ENCODE measurements at places on chromosomes 7 and 10.

GRCh38 chr7:104005197-104005596 lies 15.7 kb upstream of the RELN start:
- DNase-seq = peak; percentile 11

DNA sequence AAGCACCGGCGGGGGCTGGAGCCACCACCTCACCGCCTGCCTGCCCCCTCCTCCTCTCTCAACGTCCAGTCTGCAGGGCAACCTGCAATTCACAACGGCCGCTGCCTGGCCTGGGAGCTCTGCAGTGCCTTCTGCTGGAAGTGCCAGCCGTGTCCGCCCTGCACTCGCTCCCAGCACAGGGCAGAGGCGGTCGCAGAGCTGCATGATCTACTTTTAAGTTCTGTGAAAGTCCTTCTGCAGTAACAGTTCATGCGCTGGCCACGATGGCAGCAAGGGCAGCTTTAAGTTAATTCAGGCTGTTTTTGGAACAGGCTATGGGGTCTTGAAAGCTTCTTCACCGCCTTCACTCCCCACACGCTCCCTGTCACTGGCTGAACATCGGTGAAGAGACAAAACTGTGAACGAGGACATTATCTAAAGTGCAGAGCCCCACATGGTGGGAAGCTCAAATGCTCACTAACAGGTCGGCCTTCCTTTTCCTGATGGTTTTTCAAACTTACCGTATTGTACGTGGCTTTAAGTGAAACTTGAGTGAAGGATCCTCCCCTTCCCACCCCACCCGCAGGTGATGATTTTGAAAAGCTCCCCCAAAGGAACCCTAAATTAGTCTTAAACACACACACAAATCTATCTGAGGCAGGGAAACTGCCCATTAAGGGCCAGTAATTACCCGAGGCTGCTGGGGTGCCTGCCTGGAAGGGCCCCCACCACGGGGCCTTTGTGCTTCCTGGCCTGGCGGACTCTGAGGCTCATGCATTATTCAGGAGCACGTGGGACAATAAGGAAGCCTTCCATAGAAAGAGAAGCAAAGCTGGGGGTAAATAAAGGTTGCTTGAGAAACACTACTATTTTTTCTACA lies 504.3 kb downstream of the DNAJB6 start:
- no peak for DNase-seq

DNA sequence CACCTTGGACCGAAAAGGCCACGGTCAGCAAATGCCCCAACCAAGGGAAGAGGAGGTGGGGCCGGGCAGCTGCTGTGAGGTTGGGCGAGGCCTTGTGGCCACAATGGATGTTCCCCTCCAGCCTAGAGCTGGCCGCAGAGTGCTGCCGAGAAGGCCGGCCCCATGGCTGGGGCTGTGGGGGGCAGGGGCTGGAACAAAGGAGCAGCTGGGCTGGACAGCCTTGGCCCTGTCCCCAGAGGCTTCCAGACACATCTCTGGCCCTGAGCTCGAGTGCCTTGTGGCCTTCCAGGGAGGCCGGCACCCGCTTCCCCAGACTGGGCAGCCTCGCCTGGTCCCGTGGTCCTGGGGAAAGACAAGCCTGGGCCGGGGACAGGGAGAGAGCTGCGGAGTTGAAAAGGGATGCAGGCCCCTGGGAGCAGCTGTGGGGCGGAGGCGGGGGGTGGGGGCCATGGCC lies 88.0 kb downstream of the PDGFA start:
- DNase-seq = no peak

DNA sequence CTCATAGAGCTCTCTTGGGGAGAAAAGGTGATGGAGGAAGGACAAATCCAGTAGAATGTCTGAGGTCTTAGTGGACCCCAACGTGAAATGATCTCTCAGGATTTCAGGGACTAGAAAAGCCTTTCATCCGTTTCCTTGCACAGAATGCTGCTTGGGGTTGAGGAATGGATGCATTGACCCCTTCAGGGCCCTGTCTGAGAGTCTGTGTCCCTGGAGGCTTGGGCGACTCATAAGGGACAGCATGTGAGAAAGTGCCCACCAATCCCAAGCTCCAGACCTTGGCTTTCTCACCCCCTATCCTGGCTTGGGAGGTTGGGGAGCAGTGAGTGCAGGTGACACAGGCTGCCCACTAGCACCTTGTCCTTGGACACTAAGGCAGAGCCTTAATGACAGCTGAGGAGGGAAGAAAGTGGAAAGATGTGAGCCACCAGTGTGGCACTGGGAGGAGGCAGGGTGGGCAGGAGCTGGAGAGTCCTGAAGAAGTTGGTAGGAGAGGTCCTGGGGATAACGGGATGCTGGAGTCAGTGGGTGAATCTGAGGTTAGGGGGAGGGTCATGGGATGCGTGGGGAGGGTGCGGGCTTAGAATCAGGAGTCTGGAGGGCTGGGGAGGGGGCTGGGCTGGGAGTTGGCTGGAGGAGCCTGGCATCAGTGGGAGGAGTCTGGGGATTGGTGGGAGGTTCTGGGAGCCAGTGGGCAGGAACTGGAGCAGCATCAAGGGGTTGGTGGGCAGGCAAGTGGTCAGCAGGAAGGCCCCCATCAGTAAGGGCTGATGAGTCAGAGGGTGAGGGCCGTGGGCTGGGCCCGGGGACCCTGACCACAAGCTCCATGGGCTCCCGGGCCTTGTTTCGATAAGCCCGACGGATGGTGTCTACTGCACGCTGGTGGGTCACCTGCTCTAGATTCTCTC lies 8.6 kb downstream of the LZTS2 start:
- DNase-seq = no peak

GRCh38 chr10:3932597-3933375 lies 147.8 kb upstream of the KLF6 start:
- no peak for DNase-seq

GRCh38 chr10:121159670-121160069 lies 308.5 kb downstream of the WDR11 start:
- DNase-seq = no peak

DNA sequence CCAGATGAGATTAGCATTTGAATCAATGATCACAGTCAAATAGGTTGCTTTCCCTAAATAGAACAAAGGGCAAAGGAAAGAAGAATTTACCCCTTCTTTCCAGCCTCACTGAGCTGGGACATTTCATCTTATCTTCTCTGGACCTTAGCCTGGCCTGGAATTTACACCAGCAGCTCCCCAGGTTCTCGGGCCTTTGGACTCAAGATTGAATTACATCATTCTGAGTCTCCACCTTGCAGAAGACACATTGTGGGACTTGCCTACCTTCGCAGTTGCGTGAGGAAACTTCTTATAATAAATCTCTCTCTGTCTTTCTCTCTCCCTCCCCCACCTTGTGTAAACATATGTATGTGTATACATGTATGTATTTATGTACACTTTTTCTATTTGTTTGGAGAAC lies 732.4 kb downstream of the IPMK start:
- DNase-seq = no peak

- no peak for DNase-seq
These were observed 18.7 kb downstream of the CADPS2 start for GRCh38 chr7:122867471-122867980.

- no peak for DNase-seq
These were observed 21.3 kb downstream of the VWA2 start for GRCh38 chr10:114260366-114260765.

- peak; percentile 59 for DNase-seq
These were observed 1.6 kb upstream of the COL13A1 start for GRCh38 chr10:69800109-69800508.

DNA sequence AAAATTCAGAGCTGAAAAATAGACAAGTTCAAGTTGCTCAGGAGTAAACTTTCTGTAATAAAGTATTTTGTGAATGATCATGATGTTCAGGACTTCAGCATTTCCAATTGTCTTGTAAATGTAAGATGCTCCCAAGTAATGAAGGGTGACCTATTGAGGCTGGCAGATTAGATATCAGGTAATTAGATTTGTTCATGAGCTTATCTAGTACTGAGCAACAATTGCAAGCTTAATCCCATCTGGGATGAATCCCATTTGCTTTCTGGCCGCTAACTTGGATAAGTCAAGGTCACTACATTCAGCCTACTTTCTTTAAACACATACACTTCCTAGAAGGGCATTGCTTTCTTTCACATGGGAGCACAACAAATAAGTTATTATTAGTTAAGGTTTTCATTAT lies 82.4 kb upstream of the ITGB1 start:
- DNase-seq = no peak

DNA sequence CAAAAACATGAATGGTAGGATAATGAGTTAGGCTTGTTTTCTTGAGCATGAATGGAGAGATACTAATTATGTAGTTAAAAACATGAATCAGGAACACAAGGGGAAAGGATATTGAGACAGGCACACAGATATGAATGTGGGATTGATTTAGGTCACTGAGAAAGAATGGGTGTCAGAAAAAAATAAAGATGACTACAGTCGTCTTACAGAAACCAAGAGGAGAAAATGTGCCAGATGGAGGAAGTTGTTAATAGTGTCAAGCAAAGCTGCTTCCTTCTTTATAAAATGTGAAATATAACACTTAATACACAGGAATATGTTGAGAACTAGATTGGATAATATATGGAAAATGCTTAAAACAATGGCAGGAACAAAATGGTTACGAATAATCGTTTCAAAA lies 173.3 kb upstream of the BET1 start:
- no peak for DNase-seq

GRCh38 chr7:123666492-123666891 lies 10.8 kb downstream of the LMOD2 start:
- no peak for DNase-seq

- no peak for DNase-seq
These were observed 82.6 kb upstream of the ASAH2 start for GRCh38 chr10:50333872-50334271.

GRCh38 chr10:74000892-74001669 lies 3.2 kb downstream of the VCL start:
- no peak for DNase-seq

DNA sequence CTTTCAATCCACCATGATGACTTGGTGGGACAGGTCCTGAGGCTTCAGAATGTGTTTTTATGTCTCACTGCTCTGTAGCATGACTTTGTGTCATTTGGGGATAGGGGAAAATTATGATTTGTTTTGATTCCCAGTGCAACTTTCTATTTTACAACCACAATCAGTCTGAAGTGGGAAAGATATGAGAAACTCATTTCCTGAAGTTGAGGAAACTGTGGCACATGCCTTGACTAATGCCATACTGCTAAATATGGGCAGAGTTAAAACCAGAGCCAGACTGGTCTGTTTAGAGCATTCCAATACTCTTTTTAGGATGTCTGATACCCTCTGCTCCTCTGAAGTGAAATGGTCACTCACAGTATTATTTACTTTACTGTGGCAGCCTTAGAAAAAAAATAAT lies 307.7 kb downstream of the ADRA2A start:
- DNase-seq = no peak

DNA sequence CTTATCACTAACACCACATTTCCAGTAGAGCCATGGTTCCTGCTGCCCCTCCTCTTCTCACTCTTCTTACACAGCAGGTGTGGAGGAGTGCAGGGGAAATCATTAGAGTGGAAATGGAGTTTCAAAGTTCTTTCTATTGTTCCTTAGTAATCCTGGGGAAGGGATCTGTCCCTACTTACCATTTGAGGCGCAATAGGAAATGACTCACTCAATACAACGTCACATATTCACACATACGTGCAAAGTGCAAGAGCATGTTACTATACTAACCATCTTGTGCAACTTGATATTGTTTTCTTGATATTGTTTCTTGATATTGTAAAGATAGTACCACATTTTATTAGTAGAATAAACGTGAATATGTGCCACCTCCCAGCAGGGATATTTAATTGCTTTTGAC lies 1010.2 kb downstream of the DNAJB9 start:
- no peak for DNase-seq

- no peak for DNase-seq
These were observed 25.0 kb downstream of the PRKAR2B start for GRCh38 chr7:107069457-107069856.

DNA sequence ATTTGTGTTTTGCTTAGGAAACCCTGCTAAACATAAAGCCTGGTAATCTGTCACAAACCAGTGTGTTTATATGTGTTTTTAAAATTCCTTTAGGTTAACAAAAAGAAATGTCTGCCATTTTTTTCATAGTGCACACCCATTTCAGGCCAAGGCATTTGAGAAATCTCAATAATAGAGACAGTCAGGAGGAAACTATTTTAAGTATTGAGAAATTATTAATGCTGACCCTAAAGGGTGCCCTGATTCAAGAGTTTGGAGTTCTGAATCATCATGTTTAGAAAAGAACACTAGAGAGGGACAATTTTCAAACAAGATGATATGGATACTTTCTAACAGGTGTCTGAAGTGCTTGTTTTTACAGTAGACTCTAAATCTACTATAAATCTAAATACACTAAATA lies 28.7 kb downstream of the MALRD1 start:
- DNase-seq = no peak

GRCh38 chr7:156113731-156114130 lies 301.5 kb upstream of the SHH start:
- DNase-seq = no peak

DNA sequence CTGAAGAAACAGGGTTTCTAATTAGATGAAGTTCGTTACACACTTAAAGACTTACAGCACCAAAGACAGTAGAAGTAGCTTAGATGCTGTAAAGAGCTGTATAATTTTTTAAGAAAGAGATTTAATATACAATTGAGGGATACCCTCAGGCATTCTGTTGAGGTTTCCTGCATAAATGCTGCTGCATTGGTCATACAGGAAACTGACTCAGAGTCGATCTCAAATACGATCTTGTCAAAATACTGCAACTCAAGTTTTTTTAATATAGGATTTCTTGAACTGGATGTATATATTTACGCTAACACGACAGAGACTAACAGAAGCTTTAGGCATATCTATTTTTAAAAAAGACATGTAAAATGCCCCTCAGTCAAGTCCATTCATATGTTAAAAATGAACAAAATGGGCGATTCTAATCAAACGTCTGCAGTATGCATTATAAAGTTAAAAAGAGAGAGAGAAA lies 2.4 kb upstream of the ARID5B start:
- DNase-seq = peak; percentile 69

DNA sequence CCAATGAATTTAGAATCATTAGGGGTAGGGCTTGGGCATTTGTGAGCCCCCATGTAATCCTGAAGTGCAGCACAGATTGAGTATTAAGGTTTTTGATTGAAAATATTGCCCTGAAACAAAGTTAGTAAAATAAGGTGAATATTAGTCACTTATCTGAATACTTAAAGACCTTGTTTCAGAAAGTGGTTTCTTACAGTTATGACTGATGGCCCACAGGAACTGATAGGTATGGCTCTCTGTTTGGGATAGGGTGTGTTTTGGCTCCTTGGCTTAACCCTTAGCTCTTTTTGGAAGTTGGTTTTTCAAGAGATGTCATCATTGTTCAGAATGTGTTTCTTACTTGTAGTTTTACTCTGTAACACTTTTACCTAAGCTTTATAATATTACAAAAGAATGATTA lies 34.8 kb downstream of the MDFIC start:
- DNase-seq = no peak

GRCh38 chr10:128071417-128071782 lies 54.8 kb downstream of the MKI67 start:
- no peak for DNase-seq

DNA sequence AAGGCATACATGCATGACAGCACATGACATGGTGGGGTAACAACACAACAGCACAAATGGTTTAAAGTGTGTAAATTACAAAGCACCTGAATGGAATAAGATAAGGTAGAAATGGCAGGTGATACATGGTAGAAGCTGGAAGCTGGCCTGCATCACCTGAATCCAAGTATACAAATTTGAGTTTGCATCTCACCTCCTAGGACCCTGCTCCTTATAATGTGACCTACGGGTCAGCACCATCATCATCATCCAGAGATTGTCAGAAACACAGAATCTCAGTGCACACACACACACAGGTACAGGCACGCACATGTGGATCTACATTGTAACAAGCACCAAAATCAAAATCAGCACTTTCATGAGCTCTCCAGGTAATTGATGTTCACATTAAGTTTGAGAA lies 1048.2 kb upstream of the AUTS2 start:
- DNase-seq = no peak
